ENCODE measurements at places on chromosomes 12 and 14.
A peak's percentile ranks its signal among the peaks of the same experiment; 100 is the strongest.

DNA sequence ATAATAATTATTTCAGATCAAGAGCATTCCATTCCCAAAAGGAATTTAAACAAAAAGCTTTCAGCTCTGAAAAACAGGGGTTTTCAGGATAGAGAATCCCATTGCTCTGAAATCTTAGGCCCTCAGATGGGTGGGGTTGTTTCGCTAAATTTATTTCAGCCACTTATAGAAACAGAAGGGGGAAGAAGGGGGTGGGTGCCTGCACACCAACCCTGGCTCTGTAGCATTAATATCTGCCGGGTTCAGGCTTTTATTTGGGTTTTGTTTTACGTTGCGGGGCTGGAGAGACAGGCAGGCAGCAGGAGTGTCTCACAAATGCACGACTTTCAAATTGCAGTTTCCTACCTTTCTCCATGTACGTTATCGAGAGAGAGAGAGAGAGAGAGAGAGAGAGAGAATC is 12.5 kb upstream of the ZFP36L1 start:
- H3K27me3 ChIP-seq = no peaks in the 10 kb centered on the region
- peaks cover 13% of the 10 kb centered on the region for H3K36me3 ChIP-seq
- no peak for DNase-seq
- H3K27ac ChIP-seq = peak overlapping the region; percentile 98
- H3K4me1 ChIP-seq = peaks cover 75% of the 10 kb centered on the region

DNA sequence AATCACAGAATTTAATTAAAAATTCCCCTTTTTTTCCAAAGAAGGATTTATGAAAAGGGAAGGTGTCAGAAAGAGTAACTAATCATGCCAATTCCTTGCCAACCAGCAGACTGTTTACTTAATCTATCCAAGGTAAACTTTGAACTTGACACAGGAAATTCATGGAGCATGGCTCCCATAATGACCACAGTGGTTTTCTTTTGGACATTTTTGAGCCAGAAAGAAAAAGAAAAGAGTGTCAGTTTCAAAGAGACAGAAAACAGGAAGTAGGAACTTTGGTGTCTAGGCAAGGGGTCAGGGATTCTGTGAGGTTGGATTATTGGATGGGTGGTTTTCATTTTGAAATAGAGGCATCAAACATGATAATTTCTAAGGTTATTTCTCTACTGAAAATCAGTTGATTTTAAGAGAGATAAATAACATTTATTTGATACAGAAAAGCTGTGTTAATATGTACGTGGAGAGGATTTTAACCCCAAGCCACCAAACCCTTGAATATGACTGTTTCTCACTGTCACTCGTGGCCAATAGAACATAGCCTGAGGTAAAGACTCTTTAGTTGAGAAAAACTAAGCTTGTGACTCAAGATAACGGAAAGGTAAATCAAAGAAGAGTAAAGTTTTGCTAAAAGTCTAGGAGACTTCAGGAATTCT is 196.1 kb downstream of the TTC6 start:
- no peak overlapping the region for H3K4me3 ChIP-seq
- H3K4me1 ChIP-seq = no peaks in the 10 kb centered on the region
- no peaks in the 10 kb centered on the region for H3K36me3 ChIP-seq
- no peak overlapping the region for H3K27ac ChIP-seq
- DNase-seq = no peak

- H3K27me3 ChIP-seq = peaks cover 29% of the 10 kb centered on the region
- H3K4me3 ChIP-seq = no peak within 1 kb of the TSS
- H3K36me3 ChIP-seq = no peaks in the 10 kb centered on the region
- DNase-seq = no peak
- no peaks in the 10 kb centered on the region for H3K4me1 ChIP-seq
- no peak within 1 kb of the TSS for H3K27ac ChIP-seq
Observed at GRCh38 chr14:93997082-93997481, at the start of gene CCDC197. Gene CCDC197, plus strand, starts transcription at chr14:93997301. Its CDS starts 831 bp downstream, at chr14:93998132.

GRCh38 chr14:105058521-105059034 is 6.7 kb downstream of the GPR132 start:
- H3K4me1 ChIP-seq = peaks cover 49% of the 10 kb centered on the region
- H3K4me3 ChIP-seq = no peak overlapping the region
- DNase-seq = no peak
- H3K27me3 ChIP-seq = no peaks in the 10 kb centered on the region
- H3K36me3 ChIP-seq = peaks cover 48% of the 10 kb centered on the region

DNA sequence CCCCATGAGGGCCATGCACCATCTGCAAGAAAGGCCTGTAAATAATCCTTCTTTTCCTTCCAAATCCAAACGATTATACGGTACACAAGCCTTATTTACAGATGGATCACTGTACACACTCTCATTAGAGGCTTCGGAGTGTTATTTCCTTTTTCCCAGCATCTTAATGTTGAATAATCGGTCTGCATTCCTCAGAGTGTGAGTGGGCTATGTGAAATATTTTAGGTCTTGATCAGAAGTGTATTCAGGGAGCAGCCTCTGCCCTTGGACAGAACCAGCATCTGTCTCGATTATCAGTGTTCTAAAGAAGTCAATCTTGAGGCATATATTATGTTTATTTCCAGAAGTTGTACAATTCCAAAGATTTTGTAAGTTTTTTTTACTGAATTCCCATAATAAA is 340.6 kb downstream of the SEC23A start:
- no peaks in the 10 kb centered on the region for H3K27me3 ChIP-seq
- no peak overlapping the region for H3K27ac ChIP-seq
- no peak overlapping the region for H3K4me3 ChIP-seq
- H3K4me1 ChIP-seq = no peaks in the 10 kb centered on the region

DNA sequence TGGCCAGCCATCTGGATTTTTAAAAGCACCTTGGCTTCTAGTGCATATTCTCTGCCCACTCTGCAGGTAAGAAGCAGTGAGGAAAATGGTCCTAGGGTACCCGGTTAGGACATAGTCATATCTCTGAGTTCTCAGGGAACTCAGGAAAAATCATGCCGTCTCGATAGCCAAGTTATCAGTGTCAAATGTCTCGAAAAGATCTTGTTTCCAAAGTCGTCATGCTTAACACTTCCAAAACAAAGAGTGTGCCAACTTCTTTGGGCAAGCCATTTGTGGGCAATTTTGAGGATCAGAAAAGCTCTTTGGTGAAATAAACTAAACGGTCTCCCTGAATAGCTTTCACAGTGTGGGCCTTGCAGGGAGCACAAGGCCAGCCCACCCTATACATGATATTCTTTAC is 39.2 kb downstream of the RASSF3 start:
- H3K36me3 ChIP-seq = peaks cover 20% of the 10 kb centered on the region
- H3K27ac ChIP-seq = no peak overlapping the region
- no peak for DNase-seq
- peaks cover 75% of the 10 kb centered on the region for H3K4me1 ChIP-seq
- H3K4me3 ChIP-seq = no peak overlapping the region

DNA sequence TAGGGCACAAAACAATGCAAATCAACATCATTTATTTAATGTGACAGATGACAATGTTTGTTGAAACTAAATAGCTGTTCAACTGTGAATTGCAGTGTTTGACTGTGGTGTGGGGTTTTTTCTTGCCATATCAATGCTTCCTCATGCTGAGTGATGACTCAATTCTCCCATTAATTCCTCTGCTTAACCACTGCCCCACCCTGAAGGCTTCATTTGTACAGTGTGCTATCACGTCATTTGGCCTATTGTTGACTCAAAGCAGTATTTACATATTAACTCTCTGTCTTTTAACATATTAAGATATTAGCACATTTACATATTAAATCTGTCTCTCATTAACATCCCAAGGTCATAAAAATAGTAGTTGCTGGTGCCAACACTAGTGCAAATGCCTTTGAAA is 164.8 kb upstream of the NRXN3 start:
- DNase-seq = no peak
- no peak overlapping the region for H3K4me3 ChIP-seq
- H3K4me1 ChIP-seq = no peaks in the 10 kb centered on the region
- H3K27me3 ChIP-seq = peaks cover 7% of the 10 kb centered on the region
- H3K36me3 ChIP-seq = no peaks in the 10 kb centered on the region
- no peak overlapping the region for H3K27ac ChIP-seq

GRCh38 chr12:21144309-21144708 is 13.3 kb downstream of the SLCO1B1 start:
- DNase-seq = no peak
- no peak overlapping the region for H3K4me3 ChIP-seq
- no peaks in the 10 kb centered on the region for H3K27me3 ChIP-seq

GRCh38 chr12:81670759-81671158 is 88.4 kb downstream of the PPFIA2 start:
- no peak overlapping the region for H3K4me3 ChIP-seq
- no peaks in the 10 kb centered on the region for H3K4me1 ChIP-seq
- H3K36me3 ChIP-seq = no peaks in the 10 kb centered on the region
- no peaks in the 10 kb centered on the region for H3K27me3 ChIP-seq

DNA sequence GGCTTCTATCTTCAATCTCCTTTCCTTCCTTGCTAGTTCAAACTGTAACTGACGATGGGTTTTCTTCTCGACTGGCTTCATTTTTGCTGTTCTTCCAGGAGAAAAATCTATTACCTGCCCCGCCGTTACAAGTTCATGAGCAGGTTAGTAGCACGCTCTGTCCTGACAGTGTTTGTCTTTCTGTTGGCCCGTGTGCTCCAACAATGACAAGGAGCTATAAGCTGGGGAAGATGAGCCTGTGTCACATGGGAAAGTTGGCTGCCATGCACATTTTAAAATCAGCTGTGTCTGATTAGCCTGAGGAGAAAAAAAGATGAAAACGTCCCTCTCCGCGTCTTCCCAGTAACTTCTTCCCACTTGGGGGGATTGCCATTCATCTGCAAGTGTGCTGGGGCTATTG is 180.2 kb downstream of the ANO4 start:
- H3K27me3 ChIP-seq = no peaks in the 10 kb centered on the region
- H3K27ac ChIP-seq = no peak overlapping the region
- no peaks in the 10 kb centered on the region for H3K4me1 ChIP-seq
- no peak for DNase-seq
- no peak overlapping the region for H3K4me3 ChIP-seq

DNA sequence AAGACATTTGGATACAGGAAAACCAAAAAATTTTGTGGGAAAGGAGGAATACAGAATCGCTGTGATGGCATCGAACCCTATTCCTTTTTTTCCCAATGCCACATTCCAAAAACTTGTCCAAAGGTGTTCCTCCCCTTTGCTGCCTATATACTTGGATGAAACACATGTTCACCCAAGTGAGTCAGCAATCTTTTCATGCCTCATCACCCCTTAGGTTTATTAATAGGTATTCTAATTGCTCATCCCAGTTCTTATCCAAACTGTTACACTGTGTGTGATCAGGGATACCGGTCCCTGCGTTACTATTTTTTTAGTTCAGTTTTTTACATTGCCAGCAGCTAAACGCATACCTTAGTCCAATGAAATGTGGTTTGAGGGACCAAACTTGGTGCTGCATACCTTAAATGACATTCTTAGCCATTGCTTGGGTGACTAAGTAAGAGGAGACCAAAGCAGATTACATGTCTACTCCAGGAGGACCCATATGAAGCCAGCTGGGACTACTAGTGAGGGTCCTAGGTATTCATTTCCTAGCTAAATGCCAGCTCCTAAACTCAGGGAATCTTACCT is 20.6 kb upstream of the ST8SIA1 start:
- DNase-seq = no peak
- H3K4me3 ChIP-seq = no peak overlapping the region
- peaks cover 4% of the 10 kb centered on the region for H3K27me3 ChIP-seq
- no peaks in the 10 kb centered on the region for H3K36me3 ChIP-seq
- H3K4me1 ChIP-seq = no peaks in the 10 kb centered on the region

DNA sequence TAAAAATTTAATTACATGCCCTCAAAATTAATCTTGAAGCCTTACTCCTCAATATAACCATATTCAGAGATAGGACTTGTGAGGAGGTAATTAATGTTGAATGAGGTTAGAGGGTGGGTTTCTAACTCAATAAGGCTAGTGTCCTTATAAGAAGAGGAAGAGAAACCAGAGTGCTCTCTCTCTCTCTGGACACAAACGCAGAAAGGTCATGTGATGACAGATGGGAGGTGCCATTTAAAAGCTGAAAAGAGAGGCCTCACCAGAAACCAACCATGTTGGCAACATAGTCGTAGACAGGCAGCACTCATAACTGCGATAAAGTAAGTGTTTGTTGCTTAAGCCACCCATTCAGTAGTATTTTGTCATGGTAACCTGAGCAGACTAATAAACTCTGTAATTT is 378.5 kb upstream of the LMO3 start:
- no peak overlapping the region for H3K4me3 ChIP-seq
- no peaks in the 10 kb centered on the region for H3K4me1 ChIP-seq
- H3K27ac ChIP-seq = no peak overlapping the region
- no peak for DNase-seq
- H3K27me3 ChIP-seq = no peaks in the 10 kb centered on the region
- no peaks in the 10 kb centered on the region for H3K36me3 ChIP-seq

- H3K4me3 ChIP-seq = no peak overlapping the region
- H3K4me1 ChIP-seq = no peaks in the 10 kb centered on the region
- no peaks in the 10 kb centered on the region for H3K36me3 ChIP-seq
Observed at GRCh38 chr14:58809520-58809919, 171.8 kb downstream of the DACT1 start.

GRCh38 chr12:94172031-94172430 is 23.7 kb downstream of the PLXNC1 start:
- H3K4me3 ChIP-seq = no peak overlapping the region
- peaks cover 25% of the 10 kb centered on the region for H3K36me3 ChIP-seq
- H3K27me3 ChIP-seq = no peaks in the 10 kb centered on the region
- H3K4me1 ChIP-seq = peaks cover 43% of the 10 kb centered on the region
- H3K27ac ChIP-seq = no peak overlapping the region

GRCh38 chr14:36504771-36505175 is 15.3 kb downstream of the NKX2-1 start:
- H3K27me3 ChIP-seq = peaks cover 58% of the 10 kb centered on the region
- no peaks in the 10 kb centered on the region for H3K36me3 ChIP-seq
- no peak overlapping the region for H3K4me3 ChIP-seq
- no peak for DNase-seq
- no peak overlapping the region for H3K27ac ChIP-seq

DNA sequence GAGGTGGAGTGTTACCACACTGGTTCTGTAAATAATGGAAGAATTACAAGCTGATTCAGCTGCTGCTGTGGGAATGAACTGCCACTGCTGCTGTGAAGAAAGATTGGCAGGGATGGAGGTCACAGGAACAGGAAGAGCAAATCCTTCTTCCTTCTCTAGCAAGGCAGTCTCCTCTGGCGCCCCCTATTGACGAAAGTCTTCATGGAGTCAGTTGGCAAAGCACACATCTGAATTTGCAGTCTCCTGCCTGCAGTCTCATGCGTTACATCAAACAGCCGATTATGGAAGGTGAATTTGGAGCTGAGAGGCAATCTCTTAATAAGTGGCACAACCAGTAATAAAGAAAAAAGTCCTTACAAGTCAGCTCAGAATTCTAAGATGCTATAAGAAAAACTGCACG is 106.0 kb upstream of the TMTC1 start:
- DNase-seq = no peak
- no peak overlapping the region for H3K27ac ChIP-seq
- no peaks in the 10 kb centered on the region for H3K4me1 ChIP-seq
- no peak overlapping the region for H3K4me3 ChIP-seq
